ENCODE measurements at places on chromosomes 12 and 14. TPM values are rescaled to one million over a fixed set of nuclear protein-coding genes. Genes with fewer than 3 reads are reported as not detected.

DNA sequence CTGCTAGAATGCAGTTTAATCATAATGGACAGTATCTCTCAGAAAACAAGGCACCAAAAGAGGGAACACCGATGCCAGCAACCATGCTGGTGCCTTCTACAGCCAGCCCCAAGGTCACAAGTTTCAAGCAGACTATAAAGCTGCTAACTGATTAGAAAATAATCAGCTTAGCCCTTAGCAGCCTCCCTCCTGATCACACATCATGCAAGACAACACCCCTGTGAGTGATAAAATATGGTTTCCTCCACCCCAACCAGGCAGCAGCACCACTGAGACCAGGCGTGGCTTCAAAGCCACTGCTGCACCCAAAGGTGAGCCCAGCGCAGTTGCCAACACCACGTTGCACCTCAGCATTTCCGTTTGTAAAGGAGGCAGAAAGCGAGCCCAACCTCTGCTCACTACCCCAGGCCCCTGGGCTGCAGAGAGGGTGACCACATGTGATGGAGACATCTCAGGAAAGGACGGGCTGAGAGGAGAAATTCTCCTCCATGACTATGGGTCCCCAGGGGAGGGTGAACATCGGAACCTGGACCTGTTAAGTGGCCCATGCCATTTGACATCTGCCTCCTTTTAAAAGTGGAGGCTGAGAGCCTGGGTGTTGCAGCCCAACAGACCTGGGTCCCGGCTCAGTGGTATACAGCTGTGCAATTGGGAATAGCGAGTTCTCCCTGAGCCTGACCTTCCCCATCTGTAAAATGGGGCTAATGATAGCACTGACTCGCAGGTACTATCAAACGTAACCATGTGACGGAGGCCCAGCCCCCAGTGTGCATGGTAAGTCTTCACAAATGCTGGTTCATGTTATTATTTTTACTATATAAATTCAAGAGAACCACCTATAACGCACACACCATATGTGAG, 11.5 kb downstream of the ZFP36L1 start:
- no peak for DNase-seq
- peak overlapping the region; percentile 14 for H3K4me3 ChIP-seq
- H3K36me3 ChIP-seq = peaks cover 12% of the 10 kb centered on the region
- peaks cover 59% of the 10 kb centered on the region for H3K4me1 ChIP-seq
- peak overlapping the region; percentile 44 for H3K27ac ChIP-seq
- peaks cover 16% of the 10 kb centered on the region for H3K27me3 ChIP-seq

Gene SLC39A5
- total RNA-seq = 0.65 TPM

Gene CFAP54
- total RNA-seq = 3.1 TPM

Gene BCL2L14
- 1.2 TPM for total RNA-seq

DNA sequence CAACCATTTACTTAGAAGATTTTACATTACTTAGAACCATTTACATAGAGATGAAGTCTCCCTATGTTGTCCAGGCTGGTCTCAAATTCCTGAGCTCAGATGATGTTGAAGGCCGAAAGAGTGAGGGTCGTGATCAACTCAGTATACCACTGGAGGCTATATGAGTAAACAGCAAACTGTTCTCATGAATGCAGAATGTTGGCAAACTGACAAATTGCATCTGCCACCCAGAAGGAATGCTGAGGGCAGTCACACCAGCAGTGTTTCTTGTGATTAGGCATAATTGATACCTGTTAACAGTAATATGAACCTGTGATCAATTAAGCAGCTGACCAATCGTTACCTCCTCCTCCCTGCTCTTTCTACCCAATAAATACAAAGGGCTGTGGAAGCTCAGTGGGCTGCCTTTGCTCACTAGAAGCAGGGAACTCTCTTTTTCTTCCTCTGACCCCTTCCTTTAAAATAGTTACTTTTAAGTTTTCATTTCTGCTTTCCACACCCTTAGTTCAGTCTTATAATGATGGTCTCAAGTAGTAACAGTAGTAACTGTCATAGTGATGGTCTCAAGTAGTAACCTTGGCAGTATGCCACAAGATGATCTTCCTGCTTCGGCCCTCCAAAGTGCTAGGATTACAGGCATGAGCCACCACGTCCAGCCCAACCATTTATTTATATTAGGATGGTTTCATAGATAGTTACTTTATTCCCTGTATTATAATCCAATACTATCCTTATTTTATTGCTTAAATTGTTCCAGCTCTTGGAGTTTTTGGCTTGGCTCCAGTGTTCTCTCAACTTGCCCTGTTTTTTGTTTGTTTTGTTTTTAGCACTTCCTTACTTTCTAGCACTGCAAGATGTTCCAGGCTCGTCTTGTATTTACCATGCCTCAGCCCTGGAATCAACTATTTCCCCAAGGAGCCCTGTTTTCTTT, 25.8 kb downstream of the LIMA1 start:
- H3K4me1 ChIP-seq = peaks cover 4% of the 10 kb centered on the region
- DNase-seq = no peak
- no peaks in the 10 kb centered on the region for H3K27me3 ChIP-seq
- no peak overlapping the region for H3K27ac ChIP-seq
- H3K4me3 ChIP-seq = no peak overlapping the region

DNA sequence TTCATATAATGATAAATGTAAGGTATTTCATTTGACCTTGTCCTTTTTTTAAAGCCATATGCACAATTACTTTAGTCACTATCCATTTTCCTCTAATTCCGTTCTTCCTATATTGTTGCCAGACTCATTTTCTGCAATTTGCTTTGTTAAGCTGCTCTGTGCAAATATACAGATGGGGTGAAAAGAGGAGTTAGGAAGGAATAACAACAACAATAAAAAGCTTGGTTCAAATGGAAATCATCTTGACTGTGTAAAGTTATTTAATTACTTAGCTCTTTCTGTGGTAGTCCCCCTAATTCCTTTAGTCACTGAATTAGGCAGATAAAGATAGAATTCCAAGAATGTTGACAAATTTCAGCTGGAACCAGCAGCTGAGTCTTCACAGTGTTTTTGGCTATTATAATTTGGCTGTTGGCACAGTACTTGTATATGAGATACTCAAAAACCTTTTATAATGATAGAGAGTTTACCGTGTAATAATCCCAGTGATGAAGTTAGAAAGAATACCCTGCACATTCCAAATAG, 838.0 kb downstream of the RPS29 start:
- H3K36me3 ChIP-seq = no peaks in the 10 kb centered on the region
- no peak overlapping the region for H3K4me3 ChIP-seq
- no peak overlapping the region for H3K27ac ChIP-seq
- DNase-seq = no peak

GRCh38 chr14:92555465-92556111, 42.0 kb downstream of the RIN3 start:
- DNase-seq = no peak
- no peaks in the 10 kb centered on the region for H3K27me3 ChIP-seq
- no peaks in the 10 kb centered on the region for H3K4me1 ChIP-seq
- H3K4me3 ChIP-seq = no peak overlapping the region

- no peak overlapping the region for H3K4me3 ChIP-seq
- no peak overlapping the region for H3K27ac ChIP-seq
- H3K4me1 ChIP-seq = peaks cover 10% of the 10 kb centered on the region
- no peaks in the 10 kb centered on the region for H3K27me3 ChIP-seq
- DNase-seq = no peak
These were observed 154.0 kb upstream of the SSTR1 start for GRCh38 chr14:38053666-38054065.

Gene CMA1
- total RNA-seq = not detected

GRCh38 chr14:55071870-55072640, 20.6 kb downstream of the MAPK1IP1L start:
- H3K36me3 ChIP-seq = peaks cover 5% of the 10 kb centered on the region
- H3K4me1 ChIP-seq = peaks cover 31% of the 10 kb centered on the region
- peak overlapping the region; percentile 39 for H3K4me3 ChIP-seq
- no peaks in the 10 kb centered on the region for H3K27me3 ChIP-seq
- no peak overlapping the region for H3K27ac ChIP-seq

- H3K27ac ChIP-seq = no peak overlapping the region
- peaks cover 25% of the 10 kb centered on the region for H3K4me1 ChIP-seq
- no peak for DNase-seq
These were observed 319.4 kb downstream of the SYT1 start for GRCh38 chr12:79183926-79184325.

Gene KCTD10
- 58.4 TPM for total RNA-seq

Gene HOTAIR
- total RNA-seq = not detected

DNA sequence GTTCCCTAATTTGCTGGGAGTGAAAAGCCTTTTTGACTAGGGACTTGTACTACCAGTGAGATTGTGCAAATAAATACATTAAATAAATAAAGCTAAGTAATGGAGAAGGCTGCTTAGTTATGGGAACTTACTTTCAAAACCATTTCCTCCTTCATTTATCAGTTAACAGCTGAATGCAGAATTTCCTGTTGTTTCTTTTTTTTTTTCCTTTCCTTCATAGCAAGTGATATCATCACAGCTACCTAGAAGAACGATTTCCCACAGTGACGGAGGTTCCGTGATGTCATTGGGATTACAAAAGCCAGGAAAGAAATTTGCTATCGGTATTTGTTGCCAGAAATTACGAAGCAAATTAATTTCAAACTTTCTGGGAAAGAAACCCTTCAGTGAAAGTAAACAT, 42.1 kb upstream of the SOCS2 start:
- no peaks in the 10 kb centered on the region for H3K27me3 ChIP-seq
- H3K4me1 ChIP-seq = peaks cover 11% of the 10 kb centered on the region
- H3K36me3 ChIP-seq = no peaks in the 10 kb centered on the region
- DNase-seq = no peak
- H3K27ac ChIP-seq = no peak overlapping the region

Gene SLC5A8
- total RNA-seq = not detected

Gene ARHGAP9
- 0.56 TPM for total RNA-seq

DNA sequence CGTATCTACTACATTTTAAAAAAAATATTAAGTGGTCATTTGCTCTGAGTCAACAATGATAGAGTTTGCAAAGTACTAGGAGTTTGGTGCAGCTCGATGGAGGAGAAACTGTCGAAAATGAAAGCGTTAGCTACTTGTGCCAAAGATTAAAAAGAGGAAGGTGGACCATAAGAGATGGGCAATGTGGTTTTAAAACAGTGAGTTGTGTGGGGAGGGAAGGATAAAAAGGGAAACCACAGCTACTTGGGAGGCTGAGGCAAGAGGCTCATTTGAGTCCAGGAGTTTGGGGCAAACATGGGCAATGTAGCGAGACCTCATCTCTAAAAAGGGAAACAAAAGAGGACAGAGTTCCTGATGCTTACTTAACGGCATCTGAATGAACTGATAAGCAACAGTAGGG, 18.2 kb upstream of the STRAP start:
- no peaks in the 10 kb centered on the region for H3K27me3 ChIP-seq
- no peak for DNase-seq
- no peak overlapping the region for H3K27ac ChIP-seq
- H3K4me1 ChIP-seq = no peaks in the 10 kb centered on the region
- H3K36me3 ChIP-seq = no peaks in the 10 kb centered on the region

DNA sequence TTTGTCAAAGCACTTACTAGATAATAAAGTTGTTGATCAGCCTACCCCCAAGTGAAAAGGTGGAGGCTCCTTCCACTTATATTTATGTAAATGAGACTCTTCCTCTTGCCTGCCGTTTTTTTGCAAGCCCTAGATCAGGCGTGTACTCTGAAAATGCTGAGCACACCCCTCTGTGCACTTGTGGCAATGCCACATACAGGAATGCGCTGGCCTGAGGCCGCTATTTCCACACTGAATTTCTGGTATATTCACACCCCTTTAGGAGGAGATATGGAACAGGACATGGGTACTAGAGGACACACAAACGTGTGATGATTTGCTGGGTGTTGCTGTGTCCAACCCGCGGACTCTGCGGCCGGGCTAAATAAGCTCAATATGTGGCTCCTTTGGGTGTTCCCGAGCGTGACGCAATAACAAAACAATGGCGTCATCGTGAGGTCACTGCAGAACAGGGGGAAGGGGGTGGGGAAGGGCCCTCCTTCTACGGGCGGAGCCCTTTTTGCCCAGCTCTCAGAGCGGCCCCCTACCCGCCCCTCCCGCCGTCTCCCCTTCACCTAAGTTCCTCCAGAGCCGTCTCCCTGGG, 554 bp upstream of the TSPAN31 start:
- H3K27ac ChIP-seq = peak overlapping the region; percentile 93
- peak; percentile 58 for DNase-seq
- peak overlapping the region; percentile 95 for H3K4me3 ChIP-seq
- peaks cover 14% of the 10 kb centered on the region for H3K36me3 ChIP-seq
- H3K27me3 ChIP-seq = peaks cover 58% of the 10 kb centered on the region

Gene CCDC92
- 36.5 TPM for total RNA-seq

Gene RAB21
- total RNA-seq = 59.1 TPM

- H3K27ac ChIP-seq = no peak overlapping the region
- DNase-seq = no peak
- H3K36me3 ChIP-seq = peaks cover 18% of the 10 kb centered on the region
- H3K4me1 ChIP-seq = peaks cover 7% of the 10 kb centered on the region
- no peak overlapping the region for H3K4me3 ChIP-seq
These were observed 11.3 kb downstream of the SOCS2 start for GRCh38 chr12:93583627-93584392.

- H3K4me3 ChIP-seq = no peak overlapping the region
- no peaks in the 10 kb centered on the region for H3K36me3 ChIP-seq
- H3K27ac ChIP-seq = no peak overlapping the region
These were observed 49.6 kb upstream of the PTCSC3 start for GRCh38 chr14:36226164-36226563.

DNA sequence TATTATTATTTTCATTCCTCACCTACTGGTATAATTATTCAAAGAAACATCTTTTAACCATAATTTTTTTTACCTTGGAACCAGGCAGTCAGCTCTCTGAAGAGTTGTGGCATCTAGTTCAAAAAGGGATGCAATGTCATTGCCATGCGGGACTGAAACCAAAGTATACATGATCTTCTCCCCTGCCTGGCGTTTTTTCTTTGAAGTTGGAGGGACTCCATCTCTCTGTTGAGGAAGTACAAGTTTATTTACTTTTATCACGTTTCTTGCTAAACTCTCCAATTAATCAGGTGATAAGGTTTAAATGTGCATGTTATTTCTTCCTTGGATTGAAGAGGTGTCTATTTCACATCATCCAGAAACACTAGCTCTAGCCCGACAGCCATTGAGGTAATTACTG, 146.6 kb downstream of the ITPR2 start:
- DNase-seq = no peak
- no peaks in the 10 kb centered on the region for H3K27me3 ChIP-seq

GRCh38 chr12:41904041-41904440, 240.6 kb downstream of the GXYLT1 start:
- H3K4me1 ChIP-seq = no peaks in the 10 kb centered on the region
- DNase-seq = no peak
- no peaks in the 10 kb centered on the region for H3K36me3 ChIP-seq
- no peak overlapping the region for H3K4me3 ChIP-seq

Gene KRT83
- not detected for total RNA-seq

Gene ART4
- total RNA-seq = not detected

Gene HOXC12
- total RNA-seq = not detected

Gene AGAP2
- total RNA-seq = 3.9 TPM
